ENCODE measurements at places on chromosomes 7 and 10. TPM values are rescaled to one million over a fixed set of nuclear protein-coding genes. Genes with fewer than 3 reads are reported as not detected.

GRCh38 chr10:102775201-102775934 lies 31.6 kb downstream of the WBP1L start:
- no peak overlapping the region for H3K4me3 ChIP-seq
- H3K36me3 ChIP-seq: peaks cover 29% of the 10 kb centered on the region
- no peaks in the 10 kb centered on the region for H3K27me3 ChIP-seq
- no peak for DNase-seq
- H3K27ac ChIP-seq: no peak overlapping the region

DNA sequence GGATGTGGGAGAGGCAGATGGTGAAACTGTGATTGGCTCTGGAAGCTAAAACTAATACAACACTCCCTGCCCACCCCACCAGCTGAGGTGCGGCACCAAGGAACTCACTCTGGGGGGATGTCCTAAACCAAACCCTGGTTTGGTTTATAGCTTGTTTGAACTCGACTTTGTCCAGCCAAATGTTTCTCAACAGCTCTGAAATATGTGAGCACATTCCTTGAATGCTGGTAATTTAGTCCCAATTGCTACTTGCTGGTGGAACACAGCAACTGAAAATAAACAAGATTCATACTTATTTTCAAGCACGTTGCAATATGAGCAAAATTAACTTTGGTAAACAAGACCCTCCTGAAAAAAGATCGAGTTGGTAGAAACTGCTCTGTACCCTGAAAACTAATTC lies 39.7 kb upstream of the CARD11 start:
- no peaks in the 10 kb centered on the region for H3K27me3 ChIP-seq
- no peak overlapping the region for H3K4me3 ChIP-seq
- H3K27ac ChIP-seq: no peak overlapping the region

- H3K36me3 ChIP-seq: no peaks in the 10 kb centered on the region
- no peak overlapping the region for H3K4me3 ChIP-seq
- no peaks in the 10 kb centered on the region for H3K4me1 ChIP-seq
- no peak overlapping the region for H3K27ac ChIP-seq
These were observed 762.4 kb downstream of the GRID1 start for GRCh38 chr10:85604136-85604725.

- no peaks in the 10 kb centered on the region for H3K27me3 ChIP-seq
- H3K4me1 ChIP-seq: no peaks in the 10 kb centered on the region
- no peaks in the 10 kb centered on the region for H3K36me3 ChIP-seq
- no peak overlapping the region for H3K4me3 ChIP-seq
- H3K27ac ChIP-seq: no peak overlapping the region
These were observed 2.9 kb upstream of the TMEM225B start for GRCh38 chr7:99594948-99595745.

DNA sequence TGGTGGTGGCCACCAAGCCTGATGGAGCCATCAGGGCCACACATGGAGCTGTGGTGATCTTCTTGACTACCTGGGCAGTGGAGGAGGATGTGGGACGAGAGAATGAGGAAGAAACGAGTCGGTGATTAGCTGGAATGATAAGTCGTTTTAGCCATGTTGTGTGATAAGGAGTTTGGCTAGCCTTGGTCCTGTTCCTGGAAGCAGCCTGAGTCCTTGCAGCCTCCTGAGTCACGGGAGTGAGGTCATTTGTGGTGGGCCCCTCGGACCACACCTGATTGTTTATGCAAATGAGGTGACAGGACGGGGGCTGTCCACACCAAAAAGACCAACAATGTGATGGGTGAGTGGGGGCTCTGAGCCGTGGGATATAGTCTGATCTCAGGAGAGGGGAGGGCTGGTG lies 554.4 kb downstream of the PTPRN2 start:
- H3K27me3 ChIP-seq: no peaks in the 10 kb centered on the region
- no peaks in the 10 kb centered on the region for H3K36me3 ChIP-seq
- no peaks in the 10 kb centered on the region for H3K4me1 ChIP-seq
- no peak overlapping the region for H3K27ac ChIP-seq
- no peak overlapping the region for H3K4me3 ChIP-seq
- no peak for DNase-seq

GRCh38 chr7:46557295-46557711 lies 636.2 kb upstream of the IGFBP3 start:
- no peak for DNase-seq
- H3K36me3 ChIP-seq: no peaks in the 10 kb centered on the region
- H3K27me3 ChIP-seq: no peaks in the 10 kb centered on the region
- H3K4me1 ChIP-seq: no peaks in the 10 kb centered on the region

CDK14 gene
- 174 TPM for total RNA-seq

PHKG1 gene
- 4.0 TPM for total RNA-seq

SAMD9L gene
- 45.3 TPM for total RNA-seq

All from B cell (primary cell).